Activated T-helper 9 cell treated with anti-CD3 and anti-CD28 coated beads, Interleukin-2, amount 50 U/mL, for 16 hours (primary cell): ENCODE measurements at places on chromosomes 12 and 14.

- DNase-seq: no peak
These were observed 194.1 kb downstream of the NUAK1 start for GRCh38 chr12:105944628-105945027.

DNA sequence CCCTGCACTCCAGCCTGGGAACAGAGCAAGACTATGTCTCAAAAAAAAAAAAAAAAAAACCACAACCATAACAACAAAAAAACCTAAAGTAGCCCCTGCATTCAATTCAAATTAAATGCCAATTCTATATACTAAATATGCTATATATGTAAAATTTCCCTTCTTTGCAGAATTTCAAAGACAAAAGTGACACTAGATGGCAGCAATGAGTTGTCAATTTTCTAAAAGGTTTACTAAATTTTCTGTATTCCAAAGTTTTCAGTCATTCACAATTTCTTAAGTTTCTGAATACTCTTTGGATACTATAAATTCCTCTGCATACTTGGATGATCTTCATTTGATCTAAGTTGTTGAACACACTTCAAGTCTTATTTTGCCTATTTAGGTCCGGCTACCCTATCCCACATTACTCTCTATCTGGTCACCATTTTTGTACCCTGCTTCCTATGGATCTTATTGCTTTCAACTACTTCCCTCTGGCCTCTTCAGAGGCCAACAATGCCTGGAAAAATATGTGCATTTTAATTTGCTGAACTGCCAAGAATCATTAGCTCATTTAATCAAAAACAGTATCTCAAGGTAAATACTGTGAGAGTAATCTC lies 27.9 kb downstream of the HNRNPC start:
- no peak for DNase-seq

DNA sequence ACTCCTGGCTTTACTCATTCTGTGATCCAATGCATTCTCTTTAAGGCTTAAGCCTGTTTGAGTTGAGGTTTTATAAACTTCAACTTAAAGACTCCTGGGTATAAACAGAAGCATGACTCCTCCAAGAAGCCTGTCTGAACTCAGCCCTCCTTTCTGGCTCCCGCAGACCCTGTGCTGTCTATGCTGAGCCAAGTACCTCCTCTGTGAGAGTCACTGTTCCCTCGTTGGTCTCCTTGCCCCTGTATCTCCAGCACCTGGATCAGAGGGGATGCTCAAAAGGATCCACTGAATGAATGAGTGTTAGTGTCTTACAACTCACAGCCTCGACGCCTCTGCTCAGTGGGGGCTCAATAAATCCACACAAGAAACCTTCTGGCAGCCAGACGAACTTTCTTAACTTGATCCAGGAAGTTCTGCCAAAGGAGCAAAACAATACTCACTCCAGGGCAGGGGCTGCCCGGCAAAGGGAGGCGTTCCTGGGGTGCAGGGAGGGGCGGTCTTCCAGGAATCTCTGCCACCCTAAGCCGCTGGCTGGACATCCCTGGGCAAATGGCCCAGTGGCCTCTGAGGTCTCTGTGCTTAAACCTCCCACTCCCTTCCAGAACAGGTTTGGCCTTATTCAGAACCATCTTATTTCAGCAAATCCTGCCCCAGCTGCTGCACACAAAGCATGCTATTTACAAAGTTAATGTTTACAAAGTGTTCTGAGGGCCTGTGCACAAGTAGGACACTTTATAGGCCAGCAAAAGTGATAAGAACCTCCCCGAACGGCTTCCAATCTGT lies 32.9 kb downstream of the MAP1LC3B2 start:
- no peak for DNase-seq

GRCh38 chr14:104112113-104112505 lies 26.3 kb upstream of the KIF26A start:
- no peak for DNase-seq

- no peak for DNase-seq
These were observed 130.8 kb upstream of the TRHDE start for GRCh38 chr12:72141381-72141780.

DNA sequence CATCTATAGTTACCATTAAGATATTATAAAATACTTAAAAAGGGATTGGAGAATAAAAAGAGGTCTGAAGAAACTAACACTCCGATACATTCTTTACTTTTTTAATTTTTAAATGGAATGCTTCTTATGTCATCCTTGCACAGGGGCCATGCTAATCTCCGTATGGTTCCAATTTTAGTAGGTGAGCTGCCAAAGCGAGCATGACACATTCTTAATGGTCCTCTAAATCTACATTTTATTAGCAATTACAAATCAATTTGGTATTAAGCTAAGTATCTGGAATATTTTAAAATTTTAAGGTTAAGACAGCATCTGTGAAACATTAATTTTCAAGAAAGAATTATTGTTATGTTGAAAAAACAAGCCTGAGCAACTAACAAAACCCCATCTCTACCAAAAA lies 6.2 kb upstream of the ARID4A start:
- no peak for DNase-seq

GRCh38 chr14:20624495-20625070 lies 16.9 kb downstream of the OR6S1 start:
- DNase-seq: no peak

GRCh38 chr12:83528571-83528970 lies 841.9 kb downstream of the TMTC2 start:
- no peak for DNase-seq

DNA sequence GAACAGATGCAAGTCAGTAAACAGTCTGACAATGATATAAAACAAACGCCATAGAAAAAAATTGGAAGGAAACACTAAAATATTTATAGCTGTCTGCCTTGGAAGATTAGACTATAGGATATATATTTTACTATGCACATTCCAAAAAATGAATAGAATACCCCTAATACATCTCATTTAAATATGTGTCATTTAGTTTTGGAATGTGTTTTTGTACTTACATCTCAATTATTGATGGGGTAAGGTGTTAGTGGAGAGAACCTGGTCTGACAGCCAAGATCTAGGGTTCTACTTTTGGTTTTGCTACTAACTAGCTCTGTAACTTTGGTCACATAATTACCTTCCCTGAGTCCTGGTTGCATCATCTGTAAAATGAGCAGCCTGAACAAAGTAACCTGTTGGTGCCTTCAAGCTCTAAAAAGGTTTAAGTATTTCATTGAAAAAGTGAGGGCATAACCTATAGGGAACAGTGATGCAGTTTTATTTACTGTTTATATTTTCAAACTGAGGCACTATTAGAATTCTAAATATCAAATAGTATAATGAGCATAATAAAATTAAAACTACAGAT lies 28.6 kb upstream of the SLC6A13 start:
- DNase-seq: no peak

DNA sequence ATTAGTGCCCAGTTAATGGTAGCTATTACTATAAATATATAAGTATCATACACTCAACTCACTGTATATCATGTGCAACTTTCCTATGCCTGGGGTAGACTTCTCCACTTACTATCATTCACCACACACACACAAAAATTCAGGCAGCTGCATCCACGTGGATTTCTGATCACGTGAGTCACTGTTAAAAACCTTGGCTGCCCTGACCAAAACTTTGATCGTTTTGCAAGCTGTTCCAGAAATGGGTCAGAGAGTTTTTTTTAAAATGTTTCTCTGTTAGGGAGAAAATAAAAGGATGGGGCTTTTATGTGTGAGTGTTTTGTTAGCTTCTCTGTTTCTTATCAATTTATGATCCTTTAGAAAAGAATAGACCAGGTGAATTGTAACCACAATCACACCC lies 198.2 kb upstream of the CNOT2 start:
- DNase-seq: no peak

GRCh38 chr12:23950210-23950774 lies 822 bp upstream of the SOX5 start:
- no peak for DNase-seq

GRCh38 chr14:50045039-50045711 lies 71.2 kb downstream of the VCPKMT start:
- no peak for DNase-seq
